ENCODE measurements at places on chromosomes 6 and 20.

- DNase-seq, result no peak
Observed at GRCh38 chr6:107822176-107823046, 1.7 kb downstream of the SCML4 start.

GRCh38 chr6:67496191-67496590, 1138.9 kb upstream of the ADGRB3 start:
- DNase-seq, result no peak

- DNase-seq, result no peak
Observed at GRCh38 chr6:70479236-70479635, 65.9 kb downstream of the FAM135A start.

DNA sequence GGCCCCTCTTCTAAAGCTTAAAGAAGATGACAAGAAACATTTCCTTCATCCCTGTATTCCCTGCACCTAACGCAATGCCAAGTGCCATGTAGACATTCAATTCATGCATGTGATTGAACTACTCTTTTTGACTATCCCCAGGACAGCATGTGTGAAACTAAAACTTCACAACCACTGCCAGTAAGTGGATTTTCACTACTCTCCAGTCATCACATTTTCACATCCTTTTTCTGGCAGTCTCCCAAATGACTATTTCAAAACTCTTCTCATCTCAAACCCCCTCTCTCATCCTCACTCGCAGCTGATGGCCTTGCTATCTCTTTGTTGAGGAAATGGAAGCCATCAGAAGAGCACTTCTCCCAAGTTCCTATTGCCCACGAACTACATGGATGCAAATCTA, 122.6 kb downstream of the OPRM1 start:
- DNase-seq, result no peak

GRCh38 chr6:143126574-143126941, 65.9 kb downstream of the AIG1 start:
- DNase-seq, result no peak

- no peak for DNase-seq
Observed at GRCh38 chr20:59324521-59325141, 24.2 kb downstream of the EDN3 start.

GRCh38 chr6:169689287-169689686, 12.5 kb downstream of the WDR27 start:
- DNase-seq, result no peak

DNA sequence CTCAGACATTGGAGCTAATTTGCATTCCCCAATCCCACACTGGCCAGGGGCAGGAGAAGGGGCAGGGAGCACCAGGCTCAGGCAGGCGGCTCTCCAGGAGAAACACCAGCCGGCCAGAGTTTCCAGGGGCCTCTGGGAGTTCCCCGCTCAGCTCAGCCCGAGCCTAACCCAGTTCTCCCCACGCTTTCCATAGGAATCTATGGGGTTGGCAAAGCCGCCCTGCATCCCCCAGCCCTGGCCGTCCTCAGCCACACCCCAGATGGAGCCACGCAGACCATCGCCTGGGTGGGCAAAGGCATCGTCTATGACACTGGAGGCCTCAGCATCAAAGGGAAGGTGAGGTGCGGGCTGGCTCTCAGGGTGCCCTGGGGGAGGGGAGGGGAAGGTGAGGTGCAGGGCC, 8.2 kb downstream of the NPEPL1 start:
- DNase-seq, result no peak

DNA sequence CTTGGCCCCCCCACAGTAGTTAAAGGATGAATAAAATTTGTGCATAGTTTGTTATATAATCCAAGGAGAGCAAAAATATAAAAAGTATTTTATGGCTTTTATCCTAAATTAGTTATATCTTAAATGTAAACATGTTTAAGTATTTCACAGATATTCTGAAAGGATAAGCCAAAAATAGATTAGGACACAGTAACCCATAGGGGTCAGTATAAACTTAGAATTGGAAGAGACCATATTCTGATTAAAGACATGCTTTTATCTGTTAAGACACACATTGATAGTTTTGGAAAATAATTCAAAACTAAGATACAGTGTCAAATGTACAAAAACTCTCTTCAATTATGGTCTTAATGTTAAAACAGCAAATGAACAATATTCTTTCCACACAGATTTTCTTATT, 4.5 kb upstream of the SERINC1 start:
- DNase-seq, result no peak

DNA sequence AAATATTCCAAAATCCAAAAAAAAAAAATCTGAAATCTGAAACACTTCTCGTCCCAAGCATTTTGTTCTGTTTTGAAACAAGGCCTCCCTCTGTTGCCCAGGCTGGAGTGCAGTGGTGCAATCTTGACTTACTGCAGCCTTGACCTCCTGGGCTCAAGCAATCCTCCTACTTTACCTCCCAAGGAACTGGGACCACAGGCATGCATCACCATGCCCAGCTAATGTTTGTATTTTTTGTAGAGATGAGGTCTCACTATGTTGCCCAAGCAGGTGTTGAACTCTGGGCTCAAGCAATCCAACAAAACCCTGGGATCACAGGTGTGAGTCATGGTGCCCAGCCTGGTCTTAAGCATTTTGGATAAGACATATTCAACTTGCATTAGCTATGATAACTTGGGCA, 13.6 kb downstream of the SESN1 start:
- no peak for DNase-seq

DNA sequence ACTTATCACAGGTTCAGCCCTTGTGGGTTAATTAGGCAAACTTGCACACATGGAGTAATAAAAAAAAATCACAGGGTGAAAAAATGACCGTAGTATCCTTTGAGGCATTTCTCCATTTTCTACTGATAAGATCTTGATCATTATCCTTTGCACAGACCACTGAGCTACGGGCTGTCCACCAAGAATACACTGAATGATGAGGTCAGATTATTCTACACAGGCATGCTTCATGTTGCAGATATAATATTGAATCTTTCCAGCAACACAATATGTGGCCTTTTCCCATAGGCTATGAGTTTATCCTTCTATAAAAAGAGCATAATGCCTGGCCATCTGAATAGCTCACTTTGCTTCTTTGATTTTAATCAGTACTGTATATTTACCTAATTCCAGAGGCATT, 168.9 kb downstream of the FRK start:
- no peak for DNase-seq

- no peak for DNase-seq
Observed at GRCh38 chr6:42947950-42948349, 12.6 kb upstream of the GNMT start.

DNA sequence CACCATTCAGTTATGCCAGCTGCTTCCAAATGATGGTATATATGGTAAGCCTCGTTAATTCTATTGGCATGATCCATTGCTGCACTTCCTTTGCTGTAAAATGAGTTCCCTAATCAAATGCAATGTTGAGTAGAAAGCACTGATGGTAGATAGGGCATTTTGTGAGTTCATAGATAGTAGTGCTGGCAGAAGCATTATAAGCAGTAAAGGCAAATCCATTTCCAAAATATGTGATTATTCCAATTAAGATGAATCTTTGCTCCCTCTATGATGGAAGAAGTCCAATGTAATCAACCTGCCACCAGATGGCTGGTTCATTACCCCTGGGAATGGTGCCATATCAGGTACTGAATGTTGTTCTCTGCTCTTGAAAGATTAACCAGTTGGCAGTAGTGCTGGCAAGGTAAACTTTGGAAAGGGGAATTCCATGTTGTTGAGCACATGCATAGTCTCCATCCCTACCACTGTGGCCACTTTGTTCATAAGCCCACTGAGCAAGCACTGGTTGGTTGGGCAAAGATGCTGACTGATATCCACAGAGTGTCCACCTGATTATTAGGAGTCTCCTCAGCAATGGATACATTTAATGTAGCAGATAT, 5.6 kb upstream of the TBPL1 start:
- DNase-seq, result no peak

Data from upper lobe of left lung (tissue), 6 donors.